ENCODE measurements at places on chromosomes 5 and 9.

GRCh38 chr5:67179697-67180361 lies 16.8 kb downstream of the CD180 start:
- no peak for DNase-seq

DNA sequence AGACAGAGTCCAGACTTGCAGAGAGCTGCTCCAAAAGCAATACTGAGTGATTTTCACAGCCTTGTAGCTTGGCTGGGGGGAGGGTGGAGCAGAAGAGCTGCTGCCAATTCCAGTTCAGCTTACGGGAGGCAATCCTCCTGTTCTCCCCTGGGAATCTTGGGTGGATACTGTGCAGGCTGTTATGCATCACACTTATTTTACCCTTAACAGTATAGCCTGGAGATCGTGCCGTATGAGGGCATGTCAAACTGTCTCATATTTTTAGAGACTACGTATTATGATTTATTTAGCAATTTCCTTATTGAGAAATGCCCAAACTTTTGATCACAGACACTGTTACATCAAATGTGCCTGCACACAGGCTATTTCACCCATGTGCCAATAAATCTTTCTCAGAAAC lies 85.2 kb downstream of the BASP1 start:
- DNase-seq, result no peak

DNA sequence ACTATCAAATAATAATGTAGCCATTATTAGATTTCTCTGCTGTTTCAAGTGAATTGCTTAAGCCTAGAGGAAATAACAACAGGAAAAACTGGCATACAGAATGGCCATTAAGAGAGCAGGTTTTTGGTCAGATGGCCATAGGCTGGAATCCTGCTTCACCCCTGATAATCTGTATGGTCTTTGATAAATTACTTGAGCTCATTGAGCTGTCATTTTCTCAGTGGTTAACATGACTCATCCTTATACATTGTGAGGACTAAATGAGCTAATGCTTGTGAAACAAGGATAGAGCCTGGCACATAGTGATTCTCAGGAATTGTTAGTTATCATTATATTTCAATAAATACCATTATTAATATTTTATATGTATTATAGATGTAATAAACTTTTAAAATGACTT lies 516.5 kb downstream of the KIF4B start:
- DNase-seq, result no peak

DNA sequence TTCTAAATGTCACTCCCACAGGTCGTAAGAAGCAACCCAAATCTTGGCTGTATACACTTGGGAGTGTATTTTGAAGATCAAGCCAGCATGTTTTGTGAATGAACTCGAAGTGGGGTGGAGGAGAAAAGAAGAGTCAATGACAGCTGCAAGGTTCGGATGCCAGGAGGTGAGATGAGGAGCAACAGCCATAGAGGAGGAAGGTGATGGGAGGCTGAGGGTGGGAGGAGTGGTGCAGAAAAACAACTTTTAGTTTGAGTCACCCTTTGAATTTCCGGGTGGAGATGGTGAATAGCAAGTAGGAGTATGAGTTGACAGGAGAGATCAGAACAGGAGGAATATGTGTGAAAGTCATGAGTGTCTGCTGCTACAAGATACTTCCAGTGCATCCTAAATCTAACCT lies 153.6 kb downstream of the DIRAS2 start:
- DNase-seq, result no peak

GRCh38 chr9:87181670-87182069 lies 234.4 kb upstream of the GAS1 start:
- no peak for DNase-seq

DNA sequence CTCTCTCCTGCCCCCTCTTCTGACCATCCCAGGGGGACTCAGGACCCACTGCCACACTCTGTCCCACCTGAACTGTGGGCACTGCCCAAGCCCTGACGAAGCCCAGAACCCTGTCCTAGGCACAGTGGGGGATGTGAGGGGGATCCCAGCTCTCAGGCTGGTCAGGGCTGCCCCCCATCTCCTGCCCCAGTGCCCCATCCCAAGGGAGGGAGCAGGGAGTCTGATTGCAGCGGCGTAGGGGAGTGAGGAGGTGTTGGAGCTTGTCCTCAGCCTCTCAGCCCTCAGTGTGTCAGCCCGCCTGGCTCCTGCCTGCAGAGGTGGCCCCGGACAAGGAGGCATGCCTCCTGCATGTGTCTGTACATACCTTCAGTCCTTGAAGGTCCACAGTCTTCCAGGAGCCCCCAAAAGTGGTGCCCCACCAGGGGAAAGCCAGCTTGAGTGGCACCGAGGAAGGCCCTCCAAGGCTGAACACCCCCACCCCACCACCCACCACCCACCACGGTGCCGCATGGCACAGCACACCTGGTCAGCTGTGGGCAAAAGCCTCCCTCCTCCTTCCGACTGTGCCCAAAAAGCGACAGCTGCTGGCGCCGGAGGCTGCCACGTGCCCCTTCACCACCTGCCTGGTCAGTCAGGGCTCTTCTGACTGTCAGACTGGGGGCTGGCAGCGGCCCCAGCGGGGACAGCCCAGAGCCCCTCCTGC lies 930 bp downstream of the SARDH start:
- peak; percentile 36 for DNase-seq

Measured in NCI-H510A treated with DMSO at 0.1 percent for 48 hours (cell line).